ENCODE measurements at places on chromosomes 16 and 17. TPM values are rescaled to one million over a fixed set of nuclear protein-coding genes. Genes with fewer than 3 reads are reported as not detected.
A peak's percentile ranks its signal among the peaks of the same experiment; 100 is the strongest.

DNA sequence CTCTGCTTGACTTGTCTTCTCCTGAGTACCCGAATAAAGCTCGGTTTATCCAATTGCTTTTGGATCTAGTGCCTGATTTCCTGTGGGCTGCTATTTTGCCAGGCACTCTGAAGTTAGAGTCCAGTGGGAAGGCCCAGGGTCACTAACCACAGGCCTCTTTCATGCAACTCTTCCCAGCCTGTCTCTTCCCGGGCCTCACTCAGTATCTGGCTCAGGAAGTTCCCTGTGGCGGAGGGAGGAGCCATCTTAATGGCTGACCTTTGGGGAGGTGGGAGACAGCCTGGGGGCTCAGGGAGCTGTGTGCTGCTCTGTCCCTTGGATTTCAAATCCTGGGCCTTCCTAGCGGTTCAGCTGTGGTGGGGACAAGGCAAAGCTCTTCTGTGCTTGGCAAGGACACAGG is 328.5 kb downstream of the SLC39A11 start:
- no peak for DNase-seq

The CDR2L gene
- polyA plus RNA-seq: 10.8 TPM

GRCh38 chr17:33623841-33624240 is 330.7 kb upstream of the ASIC2 start:
- no peak for DNase-seq

GRCh38 chr17:62581764-62582163 is 45.7 kb upstream of the MRC2 start:
- no peak for DNase-seq

The EVPLL gene
- polyA plus RNA-seq: not detected

The KRTAP1-1 gene
- not detected for polyA plus RNA-seq

The BOLA2B gene
- polyA plus RNA-seq: 15.0 TPM

- no peak for DNase-seq
These were observed 47.7 kb downstream of the CCDC42 start for GRCh38 chr17:8696906-8697305.

The ESRP2 gene
- polyA plus RNA-seq: 0.42 TPM

GRCh38 chr17:12680407-12680897 is 14.8 kb downstream of the MYOCD start:
- no peak for DNase-seq

DNA sequence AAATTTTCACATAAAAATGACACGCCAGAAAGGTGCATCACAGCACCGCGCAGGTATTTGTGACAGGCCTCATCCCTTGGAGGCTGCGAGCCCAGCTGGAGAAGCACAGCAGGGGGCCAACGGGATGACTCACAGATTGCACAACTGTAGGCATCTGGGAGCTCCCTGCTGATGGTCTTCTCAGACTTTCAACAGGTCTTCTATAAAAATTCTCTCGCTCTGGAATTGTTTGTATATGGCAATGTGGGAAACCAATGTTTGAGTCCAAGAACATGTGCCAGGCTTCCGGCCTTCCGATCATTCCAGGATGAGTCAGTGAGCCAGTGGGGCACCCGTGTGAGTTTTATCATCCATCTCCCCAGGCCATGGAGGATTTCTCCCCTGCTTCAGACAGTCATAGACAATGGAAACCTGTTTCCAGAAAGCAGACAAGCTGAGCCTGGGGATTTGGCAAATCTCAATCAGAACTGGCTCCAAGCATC is 24.1 kb upstream of the ADORA2B start:
- DNase-seq: no peak

- no peak for DNase-seq
These were observed 89.5 kb downstream of the WSCD1 start for GRCh38 chr17:6159541-6160231.

GRCh38 chr16:87321336-87322107 is 4.3 kb upstream of the C16orf95 start:
- no peak for DNase-seq

DNA sequence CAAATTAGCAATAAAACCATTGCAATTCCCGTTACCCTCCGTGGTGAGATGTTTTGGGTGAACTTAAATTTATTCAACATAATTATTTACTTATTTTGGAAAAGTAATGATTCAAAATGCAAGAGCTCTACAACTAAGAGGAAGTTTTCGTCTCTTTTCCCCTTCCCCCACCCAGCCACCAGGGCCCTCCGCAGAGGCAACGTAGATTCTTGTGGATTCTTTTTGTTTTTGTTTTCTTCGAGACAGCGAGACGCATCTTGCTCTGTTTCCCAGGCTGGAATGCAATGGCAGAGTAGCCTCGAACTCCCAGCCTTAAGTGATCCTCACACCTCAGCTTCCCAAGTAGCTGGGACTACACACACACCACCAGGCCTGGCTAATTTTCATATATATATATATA is 19.2 kb downstream of the CCDC40 start:
- no peak for DNase-seq

- no peak for DNase-seq
These were observed 832 bp upstream of the SRRM2 start for GRCh38 chr16:2751577-2752034.

DNA sequence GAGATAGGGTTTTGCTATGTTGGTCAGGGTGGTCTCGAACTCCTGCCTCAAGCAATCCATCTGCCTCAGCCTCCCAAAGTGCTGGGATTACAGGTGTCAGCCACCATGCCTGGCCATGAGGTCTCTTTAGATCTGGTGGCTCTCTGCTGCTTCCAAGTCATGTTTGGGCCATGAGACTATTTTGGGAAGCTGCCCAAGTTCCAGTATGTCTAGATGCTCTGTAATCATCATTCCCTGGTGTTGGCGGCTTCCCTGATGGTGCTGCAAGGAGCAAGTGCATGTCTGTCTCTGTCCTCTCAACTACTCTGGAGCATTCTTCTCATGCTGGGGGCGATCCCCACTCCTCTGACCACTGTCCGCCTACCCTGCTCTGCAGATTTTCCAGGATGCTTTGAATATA is 6.4 kb upstream of the ODF4 start:
- DNase-seq: no peak

The NOG gene
- 5.0 TPM for polyA plus RNA-seq

DNA sequence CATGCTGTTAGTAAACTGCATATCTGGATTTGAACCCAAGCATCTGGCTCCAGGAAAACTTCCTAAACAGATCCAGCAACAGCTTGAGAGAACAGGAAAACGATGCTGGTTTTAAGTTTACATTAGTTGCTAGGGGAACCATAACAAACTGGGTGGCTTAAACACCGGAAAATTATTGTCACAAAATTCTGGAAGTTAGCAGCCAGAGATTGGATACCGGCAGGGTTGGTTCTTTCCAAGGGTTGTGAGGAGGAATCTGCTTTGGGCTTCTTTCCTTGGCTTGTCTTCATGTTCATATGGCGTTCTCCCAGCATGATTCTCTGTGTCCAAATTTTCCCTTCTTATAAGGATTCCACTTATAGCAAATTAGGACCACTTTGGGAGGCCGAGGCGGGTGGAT is 276.9 kb upstream of the TOM1L1 start:
- DNase-seq: peak; percentile 61

The MYO15A gene
- 0.73 TPM for polyA plus RNA-seq

DNA sequence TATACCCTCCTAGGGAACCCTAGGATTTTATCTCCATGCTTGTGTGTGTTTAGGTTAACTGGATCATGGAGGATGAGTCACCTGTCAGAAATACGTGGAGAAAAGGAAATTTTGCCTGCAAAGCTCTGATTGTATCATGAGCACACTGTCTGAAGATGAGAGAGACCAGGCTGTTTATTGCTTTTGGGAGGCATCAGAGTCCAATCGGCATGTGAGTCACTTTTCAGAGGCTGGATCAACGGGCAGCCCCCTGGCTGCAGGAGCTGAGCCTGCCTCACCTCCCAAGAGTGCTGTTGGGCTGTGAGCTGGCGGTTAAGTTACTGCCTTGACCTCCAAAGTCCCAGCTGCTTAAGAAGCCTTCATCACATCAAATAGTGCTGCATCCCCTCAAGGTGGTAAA is 41.5 kb upstream of the MED9 start:
- DNase-seq: no peak

The PMP22 gene
- polyA plus RNA-seq: 212 TPM

DNA sequence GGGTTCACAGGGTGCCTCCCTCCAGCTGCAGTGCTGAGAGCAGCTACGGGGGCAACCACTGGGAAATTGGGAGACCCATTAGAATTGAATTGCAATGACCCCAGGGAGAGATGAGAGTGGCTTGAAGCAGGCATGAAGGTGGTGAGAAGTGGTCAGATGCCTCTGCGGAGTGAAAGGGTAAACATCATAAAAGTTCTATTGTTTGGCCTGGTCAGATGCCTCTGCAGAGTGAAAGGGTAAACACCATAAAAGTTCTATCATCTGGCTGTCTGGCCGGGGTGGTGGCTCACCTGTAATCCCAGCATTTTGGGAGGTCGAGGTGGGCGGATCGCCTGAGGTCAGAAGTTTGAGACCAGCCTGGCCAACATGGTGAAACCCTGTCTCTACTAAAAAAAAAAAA is 53.5 kb downstream of the TNFRSF13B start:
- DNase-seq: no peak

DNA sequence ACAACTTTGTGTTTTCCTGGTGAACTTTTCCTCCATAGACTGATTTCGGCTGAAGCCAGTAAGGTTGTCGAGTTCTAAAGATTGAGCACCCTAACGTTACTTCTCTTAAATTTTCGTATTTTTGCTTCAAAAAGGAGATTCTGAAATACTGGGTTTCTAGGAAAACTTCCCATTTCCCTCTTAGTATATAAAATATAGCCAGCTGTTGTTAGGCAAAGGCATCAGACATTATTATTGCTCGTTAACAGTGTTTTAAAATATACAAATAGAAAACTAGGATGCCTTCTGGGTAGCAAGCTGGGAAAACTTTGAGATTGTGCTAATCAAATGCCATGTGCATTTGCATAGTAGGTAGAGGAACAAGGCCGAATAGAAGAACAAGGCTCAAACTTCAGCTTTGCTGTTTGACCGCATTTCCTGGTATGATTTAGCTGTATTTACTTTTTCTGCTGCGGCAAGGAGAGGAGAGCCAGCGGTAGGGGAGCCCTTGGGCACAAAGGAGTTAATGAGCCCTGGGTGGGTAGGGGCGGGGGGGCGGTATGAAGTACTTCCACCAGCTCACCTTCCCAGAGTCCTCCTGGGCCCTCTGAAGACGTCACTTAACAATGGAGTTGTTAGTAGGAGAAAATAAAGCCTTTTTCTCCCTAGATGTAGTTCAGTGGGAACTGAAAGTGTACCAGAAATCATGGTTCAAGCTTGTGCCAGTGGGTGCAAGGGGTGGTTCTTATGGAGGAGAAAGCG is 151.9 kb downstream of the MSI2 start:
- no peak for DNase-seq

DNA sequence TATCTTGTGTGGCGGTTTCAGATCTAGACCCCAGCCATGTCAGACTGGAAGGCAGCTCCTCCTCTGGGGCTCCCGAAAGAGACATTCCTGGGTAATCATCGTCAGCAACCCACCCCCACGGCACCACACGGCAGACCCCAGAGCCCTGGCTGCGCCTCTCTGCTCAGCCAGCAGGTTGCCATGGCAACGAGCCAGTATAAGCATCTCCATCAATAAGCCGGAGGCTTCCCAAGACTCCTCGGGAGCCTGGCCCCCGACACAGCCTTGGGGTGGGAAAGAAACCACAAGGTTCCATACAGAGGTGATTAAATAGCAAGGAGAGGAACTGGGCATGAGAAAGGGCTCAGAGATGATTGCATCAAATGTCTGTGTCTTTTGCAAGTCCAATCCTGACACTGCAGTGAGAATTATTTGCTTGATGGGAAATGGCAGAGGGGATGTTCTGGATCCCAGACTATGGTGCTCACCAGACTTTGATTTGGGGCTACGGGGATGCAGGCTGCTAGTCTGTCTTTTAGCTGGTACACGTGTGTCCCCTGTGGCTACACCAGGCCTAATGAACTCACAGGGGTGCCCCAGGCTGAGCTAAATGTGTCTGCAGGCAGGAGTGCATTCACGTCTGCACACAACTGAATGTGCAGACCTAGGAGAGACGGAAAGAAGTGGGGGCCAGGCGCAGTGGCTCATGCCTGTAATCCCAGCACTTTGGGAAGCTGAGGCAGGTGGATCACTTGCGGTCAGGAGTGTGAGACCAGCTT is 320.5 kb upstream of the TNRC6C start:
- no peak for DNase-seq

DNA sequence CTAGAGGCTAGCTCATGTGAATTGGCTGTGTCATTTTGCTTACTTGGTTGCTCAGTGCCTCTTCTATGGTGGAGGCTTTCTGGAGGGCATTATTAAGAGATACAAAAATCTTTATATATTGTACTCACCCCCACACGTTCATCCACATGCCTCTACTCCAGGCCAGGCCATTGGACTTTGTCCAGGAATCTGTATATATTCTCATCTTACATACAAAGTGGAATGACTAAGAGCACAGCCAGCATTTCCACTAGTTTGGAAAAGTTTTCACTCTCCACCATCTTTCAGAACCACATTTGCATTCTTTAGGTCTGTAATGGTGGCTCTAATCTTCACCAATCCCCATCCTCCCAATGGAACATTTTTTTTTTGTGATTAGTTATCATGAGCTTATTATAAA is 4.8 kb upstream of the GLG1 start:
- no peak for DNase-seq

The ZNF764 gene
- 7.1 TPM for polyA plus RNA-seq

The SLC5A10 gene
- polyA plus RNA-seq: 0.21 TPM

The ARL2BP gene
- polyA plus RNA-seq: 47.4 TPM
